ENCODE measurements at places on chromosomes 11 and 22.

DNA sequence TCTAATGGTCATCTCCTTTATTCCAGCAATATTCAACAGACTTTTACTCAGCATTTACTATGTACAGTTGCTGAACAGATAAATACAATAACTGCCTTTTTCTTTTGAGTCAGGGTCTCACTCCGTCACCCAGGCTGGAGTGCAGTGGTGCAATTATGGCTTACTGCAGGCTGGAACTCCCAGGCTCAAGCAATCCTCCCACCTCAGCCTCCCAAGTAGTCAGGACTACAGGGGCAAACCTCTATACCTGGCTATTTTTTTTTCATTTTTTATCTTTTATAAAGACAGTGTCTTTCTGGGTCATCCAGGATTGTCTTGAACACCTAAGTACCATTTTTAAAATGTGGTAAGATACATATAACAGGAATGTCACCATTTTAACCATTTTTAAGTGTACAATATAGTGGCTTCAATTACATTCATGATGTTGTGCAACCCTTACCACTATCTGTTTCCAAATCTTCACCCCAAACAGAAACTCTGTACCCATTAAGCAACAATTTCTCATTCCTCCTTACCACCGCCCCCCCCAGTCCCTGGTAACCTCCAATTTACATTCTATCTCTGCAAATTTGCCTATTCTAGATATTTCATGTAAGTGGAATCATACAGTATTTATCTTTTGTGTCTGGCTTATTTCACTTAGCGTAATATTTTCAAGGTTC, 67.8 kb downstream of the MIAT start:
- DNase-seq, result no peak

DNA sequence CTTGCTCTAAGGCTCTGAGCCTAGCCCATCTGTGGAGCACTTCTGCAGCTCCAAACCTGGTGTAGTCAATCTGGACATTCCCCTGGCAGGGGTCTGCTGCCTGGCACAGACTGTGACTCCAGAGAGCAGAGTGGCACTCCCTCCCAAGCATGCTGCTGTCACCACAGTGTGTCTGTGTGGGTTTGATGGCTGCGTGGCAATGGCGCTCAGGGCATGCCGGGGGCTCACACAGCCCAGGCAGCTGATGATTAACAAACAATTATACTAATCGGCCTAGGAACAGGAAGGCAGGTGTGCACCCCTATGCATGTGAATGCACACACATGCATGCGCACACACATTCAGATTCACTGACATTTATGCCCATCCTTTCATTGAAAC, 9.0 kb upstream of the NECTIN1 start:
- no peak for DNase-seq

DNA sequence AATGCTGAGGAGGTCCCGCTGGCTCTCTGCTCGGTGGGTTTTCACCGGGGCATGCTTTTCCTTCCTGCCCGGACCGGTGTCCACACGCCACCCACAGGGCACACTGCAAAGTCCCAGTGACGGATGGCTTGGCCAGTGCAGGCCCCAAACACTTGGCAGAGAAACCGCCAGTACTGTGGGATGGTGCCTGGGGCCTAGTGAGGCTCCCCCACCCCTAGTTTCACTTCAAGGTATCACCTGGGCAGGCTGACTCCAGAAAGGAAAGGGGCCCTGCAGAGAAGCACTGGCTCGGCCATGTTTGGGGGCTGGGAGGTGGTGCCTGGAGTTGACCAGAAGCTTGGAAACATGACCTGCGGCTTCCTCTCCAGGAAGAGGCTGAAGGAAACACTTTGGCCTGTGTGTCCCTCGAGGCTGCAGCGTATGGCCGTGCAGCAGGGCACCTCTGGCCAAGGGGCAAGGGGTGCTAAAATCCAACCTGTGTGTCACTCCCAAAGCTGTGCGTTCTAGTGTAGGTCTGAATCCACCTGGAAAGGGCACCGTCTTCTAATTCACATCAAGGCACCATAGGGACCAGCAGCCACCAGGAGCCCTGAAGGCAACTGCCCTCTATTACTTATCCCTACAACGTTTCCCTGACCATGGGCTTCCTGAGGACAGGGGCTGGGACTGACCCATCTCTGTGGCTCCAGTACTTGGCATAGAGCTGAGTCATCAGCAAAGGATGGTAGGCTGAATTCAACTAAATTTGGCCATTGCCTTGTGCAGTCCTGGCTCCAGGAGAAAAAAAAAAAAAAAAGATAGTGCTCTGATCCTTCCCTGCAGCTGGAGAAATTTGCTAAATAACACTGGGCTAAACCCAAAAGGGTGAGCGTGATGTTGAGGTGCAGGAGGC, 22.6 kb downstream of the TPBGL start:
- no peak for DNase-seq

DNA sequence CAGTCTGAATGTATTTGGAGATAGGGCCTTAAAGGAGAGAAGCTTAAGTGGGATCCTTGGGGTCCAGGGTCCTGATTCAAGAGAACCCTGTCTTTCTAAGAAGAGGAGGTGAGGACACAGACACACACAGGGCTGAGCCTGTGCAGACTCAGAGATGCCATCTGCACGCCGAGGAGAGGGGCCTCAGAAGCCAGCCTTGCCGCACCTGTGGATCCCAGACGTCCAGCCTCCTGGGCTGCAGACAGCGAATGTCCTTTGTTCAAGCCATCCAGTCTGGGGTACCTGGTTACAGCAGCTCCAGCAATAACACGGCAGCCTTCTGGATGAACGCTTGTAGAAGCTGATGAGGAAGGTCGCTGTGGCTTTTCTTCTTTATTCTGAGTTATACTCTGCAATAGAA, 1086.1 kb downstream of the BRD1 start:
- no peak for DNase-seq

DNA sequence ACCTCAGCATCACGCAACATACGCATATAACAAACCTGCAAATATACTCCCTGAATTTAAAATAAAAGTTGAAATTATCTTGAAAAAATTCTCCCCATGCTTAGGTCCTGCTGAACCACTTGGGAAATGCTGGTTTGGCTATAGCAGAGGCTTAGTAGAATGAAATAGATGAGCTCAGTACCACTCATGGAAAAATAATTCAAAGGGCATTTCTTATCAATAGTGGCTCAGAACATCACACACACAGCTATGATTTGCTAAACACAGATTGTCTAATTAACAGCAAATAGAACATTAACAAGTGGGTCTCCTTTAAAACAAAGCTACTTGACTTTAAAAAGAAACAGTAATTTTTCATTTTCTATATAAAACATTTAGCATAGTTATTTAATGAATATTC, 21.5 kb downstream of the ELMOD1 start:
- DNase-seq, result no peak

DNA sequence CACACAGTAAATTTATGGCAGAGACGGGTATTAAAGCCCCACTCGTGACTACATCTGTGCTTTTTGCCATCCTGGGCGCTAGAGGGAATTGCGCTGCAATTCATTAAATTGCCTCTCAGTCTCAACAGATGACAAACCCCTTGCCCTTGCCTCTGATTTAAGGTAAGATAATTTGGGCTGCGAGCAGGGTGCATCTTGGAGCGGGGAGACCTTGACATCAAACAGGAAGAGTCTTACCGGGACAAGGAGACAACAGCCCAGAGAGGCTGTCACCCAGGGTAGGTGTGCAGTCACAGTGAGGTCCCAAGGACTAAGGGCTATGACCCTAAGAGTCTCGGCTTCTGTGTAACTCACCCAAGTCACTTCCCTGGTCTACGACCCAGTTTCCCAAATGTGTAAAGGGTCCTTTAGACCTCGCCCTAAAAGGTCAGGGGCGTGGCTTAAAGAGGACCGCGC, 449 bp upstream of the TOM1 start:
- no peak for DNase-seq

GRCh38 chr11:107947904-107948303, 19.7 kb downstream of the RAB39A start:
- DNase-seq, result no peak

- DNase-seq, result peak; percentile 10
Measured at GRCh38 chr11:112751772-112752171, 209.4 kb upstream of the NCAM1 start.

DNA sequence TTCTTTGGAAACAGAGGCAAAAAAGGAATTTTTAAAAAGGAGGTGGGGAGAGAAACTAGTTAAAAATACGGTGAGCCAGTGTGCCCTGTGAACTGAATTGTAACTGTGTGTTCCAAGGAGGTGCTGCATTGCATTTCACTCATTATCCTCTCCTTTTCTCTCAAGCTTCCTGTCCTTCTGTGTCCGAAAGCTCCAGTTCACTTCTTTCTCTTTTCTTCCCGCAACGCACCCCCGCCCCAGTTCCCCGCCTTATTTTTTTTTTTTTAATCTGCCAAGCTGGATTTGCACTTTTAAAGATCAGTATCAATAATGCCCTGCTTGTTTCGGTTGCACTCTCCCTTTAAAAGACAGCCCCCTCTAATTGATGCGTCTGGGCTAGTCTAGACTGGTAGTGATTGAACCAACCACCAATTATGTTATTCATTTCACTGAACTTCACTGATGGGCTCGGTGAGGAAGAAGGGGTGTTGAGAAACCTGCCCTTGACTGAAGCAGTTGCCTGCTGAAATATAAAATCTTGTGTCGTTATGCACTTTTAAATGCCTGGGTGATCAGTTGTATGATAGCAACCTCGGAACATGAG, 18.5 kb downstream of the BLID start:
- DNase-seq, result peak; percentile 90

- DNase-seq, result no peak
Measured at GRCh38 chr11:65439331-65440181, 17.0 kb downstream of the NEAT1 start.

- DNase-seq, result no peak
Measured at GRCh38 chr22:21634081-21634480, 1.5 kb downstream of the CCDC116 start.

DNA sequence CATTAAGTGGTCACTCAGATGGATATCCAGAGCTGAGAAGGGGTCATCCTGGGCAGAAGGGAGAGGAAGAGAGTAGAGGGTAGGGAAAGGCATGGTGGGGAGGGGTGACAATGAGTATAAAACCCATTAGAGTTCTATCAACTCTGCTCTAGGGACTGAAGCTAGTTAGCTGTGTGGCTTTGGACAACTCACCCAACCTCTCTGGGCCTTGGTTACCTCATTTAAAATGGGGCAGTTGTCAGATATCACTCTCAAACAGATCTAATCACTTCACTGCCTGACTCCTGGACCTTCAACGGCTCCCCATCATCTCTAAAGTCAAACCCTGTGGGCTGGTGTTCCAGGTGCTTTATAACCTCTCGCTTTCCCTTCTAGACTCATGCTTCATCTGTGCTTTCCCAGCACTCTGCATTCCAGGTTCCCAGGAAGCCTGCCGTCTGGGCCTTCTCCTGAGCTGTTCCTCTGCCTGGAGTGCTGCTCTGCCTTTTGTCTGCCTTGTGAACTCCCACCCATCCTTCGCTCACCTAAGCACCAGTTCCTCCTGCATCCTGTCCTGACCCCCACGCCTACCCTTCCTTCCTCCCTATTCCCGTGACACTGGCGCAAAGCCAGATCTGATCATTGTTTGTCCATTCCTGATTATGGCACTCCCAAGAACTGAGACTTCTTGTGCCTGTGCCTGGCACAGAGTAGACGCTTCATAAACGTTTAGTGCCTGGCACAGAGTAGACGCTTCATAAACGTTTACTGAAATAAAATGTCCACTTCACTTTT, 22.3 kb upstream of the KCNJ11 start:
- DNase-seq, result peak; percentile 27

- DNase-seq, result no peak
Measured at GRCh38 chr11:133778161-133778560, 67.2 kb downstream of the SPATA19 start.

- DNase-seq, result no peak
Measured at GRCh38 chr11:119919656-119920055, 190.7 kb upstream of the NECTIN1 start.

GRCh38 chr22:46062971-46063631, 86.1 kb upstream of the WNT7B start:
- no peak for DNase-seq

GRCh38 chr22:27100789-27101188, 443.4 kb downstream of the MIAT start:
- no peak for DNase-seq

- no peak for DNase-seq
Measured at GRCh38 chr11:134890446-134890845, 478.4 kb upstream of the B3GAT1 start.

DNA sequence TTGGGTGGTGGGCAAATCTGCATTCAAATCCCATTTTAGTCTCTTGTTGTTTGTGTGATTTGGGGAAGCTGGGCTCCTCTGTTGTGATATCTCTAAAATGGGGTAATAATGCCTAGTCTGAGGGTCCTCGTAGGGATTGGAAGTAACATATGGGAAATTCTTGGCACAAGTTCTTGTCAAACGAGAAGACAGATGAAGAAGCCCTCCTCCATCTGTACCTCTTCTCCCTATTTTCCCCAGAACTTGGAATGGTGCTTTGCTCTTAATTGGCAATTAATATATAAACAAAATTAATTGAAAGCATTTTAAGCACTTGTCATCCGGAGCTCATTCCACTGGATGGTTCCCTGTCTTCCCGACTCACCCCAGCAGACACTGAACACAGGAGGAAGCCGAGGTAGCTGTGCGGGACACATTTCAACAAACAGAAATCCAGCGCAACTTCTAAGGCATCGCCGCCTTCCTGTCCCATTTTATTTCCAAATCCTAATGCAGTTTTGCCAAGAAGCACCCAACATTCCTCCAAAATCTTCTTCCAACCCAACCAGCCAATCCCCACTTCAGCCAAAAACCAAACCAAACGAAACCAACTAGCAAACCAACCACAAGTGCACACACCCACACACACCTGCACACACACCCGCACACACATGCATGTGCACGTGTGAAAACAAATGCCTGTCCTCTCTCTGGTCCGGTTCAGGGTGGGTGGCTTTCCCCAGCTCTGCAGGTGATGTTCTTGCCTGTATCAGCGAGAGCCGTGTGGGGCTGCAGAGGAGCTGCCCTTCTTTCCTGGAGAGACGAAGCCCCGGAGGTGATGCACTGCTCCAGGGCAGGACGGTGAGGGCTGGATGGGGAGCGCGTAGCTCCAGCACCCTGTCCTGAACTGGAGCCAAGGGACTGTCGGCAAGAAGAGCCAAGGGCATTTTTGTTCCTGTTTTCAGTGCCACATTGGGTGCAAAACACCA, 100.8 kb upstream of the B3GAT1 start:
- DNase-seq, result no peak

- peak; percentile 17 for DNase-seq
Measured at GRCh38 chr11:103987629-103988594, 48.5 kb upstream of the DDI1 start.

DNA sequence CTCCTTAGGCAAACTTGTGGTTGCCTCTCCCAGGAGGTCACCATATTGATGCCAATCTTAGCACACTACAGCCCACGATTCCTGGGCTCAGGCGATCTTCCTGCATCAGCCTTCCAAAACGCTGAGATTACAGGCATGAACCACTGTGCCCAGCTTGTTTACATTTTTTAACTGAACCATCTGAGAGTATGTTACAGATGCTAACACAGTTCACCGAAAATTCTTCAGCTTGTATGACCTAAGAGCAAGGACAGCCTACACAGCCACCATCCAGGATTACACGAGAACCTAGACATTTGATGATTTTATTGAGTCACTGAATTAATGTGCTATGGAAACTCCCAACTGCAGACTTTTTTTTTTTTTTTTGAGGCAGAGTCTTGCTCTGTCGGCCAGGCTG, 5.8 kb upstream of the LGALS1 start:
- DNase-seq, result no peak

GRCh38 chr11:29641201-29641600, 375.6 kb downstream of the KCNA4 start:
- no peak for DNase-seq
